ENCODE measurements at places on chromosomes 7 and 10.

DNA sequence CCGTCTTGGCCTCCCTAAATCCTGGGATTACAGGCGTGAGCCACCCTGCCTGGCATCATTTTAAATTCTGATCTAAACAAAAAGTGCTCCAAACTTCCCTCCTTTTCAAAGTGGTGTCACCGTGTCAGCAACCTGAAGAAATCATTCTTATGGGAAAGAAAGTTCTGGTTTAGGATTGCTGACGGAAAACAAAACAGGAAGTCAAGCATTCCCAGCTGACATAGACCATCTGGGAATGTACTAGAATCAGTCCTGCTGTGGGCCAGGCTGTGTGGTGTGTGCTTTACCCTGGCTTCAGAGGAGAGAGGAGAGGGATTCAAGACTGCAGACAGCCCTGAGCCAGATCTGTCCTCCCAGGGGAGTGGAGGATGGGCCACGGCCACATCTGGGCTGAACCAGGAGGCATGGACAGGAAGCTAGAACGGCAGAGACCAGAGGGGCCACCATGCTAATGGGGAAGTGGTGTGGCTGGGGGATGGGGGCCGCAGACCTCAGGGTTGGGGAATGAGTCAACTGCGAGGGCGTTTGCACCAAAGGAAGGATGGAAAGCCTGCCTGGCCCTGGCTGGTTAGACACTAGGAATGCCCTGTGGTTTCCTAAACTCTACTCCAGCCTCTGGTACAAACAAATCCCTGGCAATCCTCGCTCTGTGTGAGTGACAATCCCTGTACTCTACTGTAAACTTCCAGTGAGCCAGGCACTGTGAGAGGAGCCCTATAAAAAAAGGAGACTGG is 16.7 kb upstream of the CLIP2 start:
- peak; percentile 16 for ATAC-seq

DNA sequence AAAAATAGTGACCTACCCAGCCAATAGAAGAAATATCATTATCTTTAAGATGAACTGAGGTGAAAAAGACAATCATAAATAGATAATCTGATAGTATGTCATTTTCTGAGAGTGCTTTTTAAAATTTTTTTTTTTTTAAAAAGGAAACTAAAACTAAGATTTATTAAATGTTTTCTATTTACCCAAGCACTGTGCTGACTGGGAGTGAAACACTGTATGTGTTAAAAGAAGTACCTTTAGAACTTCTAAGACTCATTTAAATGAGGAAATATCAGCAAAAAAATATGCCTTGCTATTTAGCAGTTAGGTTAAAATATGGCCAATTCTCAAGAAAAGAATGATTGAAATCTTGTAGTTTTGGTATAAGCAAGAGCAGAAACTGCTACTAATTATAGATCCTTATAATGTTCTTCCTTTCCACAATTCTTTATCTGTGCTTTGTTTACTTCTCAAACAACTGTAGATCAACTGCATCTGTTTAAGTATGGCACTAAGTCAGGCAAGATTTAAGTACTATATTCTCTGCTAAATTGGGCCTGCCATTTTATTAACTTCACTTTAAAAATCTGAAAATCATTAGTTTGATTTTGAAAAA is 39.5 kb upstream of the WNT2 start:
- ATAC-seq: no peak

- ATAC-seq: no peak
Observed at GRCh38 chr7:139732471-139733167, 45.2 kb downstream of the HIPK2 start.

GRCh38 chr7:102152672-102153598 is 133.7 kb upstream of the SH2B2 start:
- ATAC-seq: no peak

DNA sequence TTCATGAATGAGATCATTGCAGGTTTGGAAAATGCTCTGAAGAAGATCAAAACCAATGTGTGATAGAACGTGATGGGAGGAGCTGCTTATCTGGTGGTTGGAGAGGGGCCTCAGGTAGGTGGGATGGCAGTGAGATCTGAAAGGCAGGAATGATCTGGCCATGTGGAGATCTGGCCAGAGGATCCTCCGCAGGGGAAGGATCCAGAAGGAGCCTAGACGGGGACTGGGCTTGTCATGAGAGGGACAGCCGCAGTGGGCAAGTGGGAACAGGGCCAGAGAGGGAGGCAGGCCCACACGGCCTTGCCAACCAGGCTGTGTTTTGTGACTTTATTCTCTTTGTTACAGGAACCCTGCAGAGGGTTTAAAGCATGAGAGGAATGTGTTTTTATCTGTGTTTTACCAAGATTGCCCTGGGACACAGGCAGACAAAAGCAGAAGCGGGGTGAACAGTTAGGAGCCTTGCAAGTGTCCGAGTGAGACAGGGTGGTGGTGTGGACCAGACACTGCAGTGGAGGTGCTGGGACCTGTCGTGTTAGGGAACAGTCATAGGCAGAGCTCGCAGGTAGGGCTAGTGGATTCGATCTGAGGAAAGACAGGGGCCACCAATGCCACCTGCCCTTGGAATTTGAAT is 66.6 kb downstream of the TLL2 start:
- no peak for ATAC-seq

DNA sequence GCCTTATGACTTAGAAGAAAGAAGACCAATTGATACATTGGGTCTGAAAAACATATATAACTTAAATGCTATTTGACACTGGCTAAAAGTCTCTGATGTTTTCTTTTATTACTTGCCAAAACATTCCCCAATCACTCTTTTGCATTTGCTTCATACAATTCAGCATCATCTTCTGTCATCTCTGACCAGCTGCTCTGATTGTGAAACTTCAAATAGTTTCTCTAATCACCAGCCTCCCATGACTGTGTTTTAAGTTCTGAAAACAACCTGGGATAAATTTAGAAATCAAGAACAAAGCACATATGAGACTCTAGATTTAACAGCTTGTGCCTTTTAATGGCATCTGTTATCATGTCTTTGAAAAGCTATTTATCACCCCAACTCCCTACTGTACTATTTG is 208.4 kb upstream of the KCND2 start:
- ATAC-seq: no peak

DNA sequence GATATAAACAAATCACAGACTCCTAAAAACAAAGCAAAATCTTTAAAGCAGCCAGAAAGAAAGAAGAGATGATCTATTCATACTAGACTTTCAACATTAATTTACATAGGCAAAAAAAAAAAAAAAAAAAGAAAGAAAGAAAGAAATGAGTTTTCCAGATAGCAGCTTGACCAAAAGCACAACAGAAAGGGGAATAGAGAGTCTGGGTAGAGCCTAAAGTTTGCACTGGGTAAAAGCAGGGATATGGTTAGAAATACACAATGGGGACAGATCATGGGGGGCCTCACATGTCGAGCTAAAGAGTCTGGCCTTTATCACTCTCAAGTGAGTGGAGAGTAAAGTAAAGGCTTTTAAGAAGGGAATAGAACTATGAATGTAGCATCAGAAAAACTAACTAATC is 169.8 kb downstream of the SGMS1 start:
- no peak for ATAC-seq

Data from activated CD4-positive, CD25-positive, alpha-beta regulatory T cell treated with anti-CD3 and anti-CD28 coated beads, Interleukin-2, amount 50 U/mL, for 24 hours (primary cell).